Posterior vena cava (tissue), 2 donors: ENCODE measurements at places on chromosomes 4 and X. TPM values are rescaled to one million over a fixed set of nuclear protein-coding genes. Genes with fewer than 3 reads are reported as not detected.

DNA sequence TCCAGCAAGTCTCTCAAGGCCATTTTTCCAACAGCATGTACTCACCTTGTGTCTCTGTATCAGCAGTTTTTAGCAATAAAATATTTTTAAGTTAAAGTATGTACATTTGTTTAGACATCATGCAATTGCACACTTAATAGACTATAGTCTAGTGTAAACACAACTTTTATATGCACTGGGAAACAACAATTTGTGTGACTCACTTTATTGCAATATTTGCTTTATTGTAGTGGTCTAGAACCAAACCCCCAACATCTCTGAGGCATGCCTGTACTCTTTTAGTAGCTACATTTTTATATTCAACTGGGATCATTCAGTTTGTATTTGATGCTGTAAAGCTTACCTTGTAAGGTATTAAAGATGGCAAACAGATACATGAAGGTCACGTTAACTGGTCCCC, 14.7 kb upstream of the PHKA2 start:
- no peak for DNase-seq

DNA sequence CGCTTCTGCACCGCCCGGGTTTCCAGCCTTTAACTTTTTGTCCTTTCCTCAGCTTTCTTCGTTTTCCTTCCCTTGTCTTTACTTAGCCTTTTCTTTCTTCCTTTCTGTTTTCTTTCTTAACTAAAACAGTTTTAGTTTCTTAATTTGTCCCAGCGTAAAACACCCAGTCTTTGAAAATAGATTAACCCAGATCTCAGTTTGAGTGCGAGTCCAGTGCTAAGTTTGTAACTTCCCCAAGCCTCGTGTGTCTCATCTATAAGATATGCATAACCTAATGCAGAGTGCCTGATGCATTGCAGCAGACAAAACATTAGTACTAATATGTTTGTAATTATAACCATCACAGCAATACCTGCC, 460 bp upstream of the GEMIN8 start:
- DNase-seq: no peak

STATH gene
- total RNA-seq: not detected

GRCh38 chr4:87532109-87532508, 2.9 kb upstream of the SPARCL1 start:
- DNase-seq: no peak

DNA sequence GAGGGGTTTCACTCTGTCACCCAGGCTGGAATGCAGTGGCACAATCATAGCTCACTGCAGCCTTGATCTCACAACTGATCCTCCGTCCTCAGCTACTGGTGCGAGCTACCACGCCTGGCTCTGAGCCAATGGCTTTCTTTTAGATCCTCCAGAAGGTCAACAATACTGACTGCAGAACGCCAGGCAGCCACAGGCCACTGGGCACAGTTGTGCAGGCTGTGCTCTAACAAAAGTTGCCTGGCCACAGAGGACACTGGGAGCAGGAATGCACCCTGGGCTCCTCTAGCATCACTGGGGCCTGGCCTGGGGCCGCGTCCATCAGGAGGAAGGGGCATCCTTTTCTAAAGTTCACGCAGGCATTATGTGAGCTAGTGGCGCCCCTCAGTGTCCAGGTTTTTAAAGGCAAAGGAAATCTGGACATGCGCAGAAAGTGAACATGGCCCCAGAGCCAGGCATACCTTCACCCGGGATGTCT, 14.9 kb upstream of the PORCN start:
- no peak for DNase-seq

DNA sequence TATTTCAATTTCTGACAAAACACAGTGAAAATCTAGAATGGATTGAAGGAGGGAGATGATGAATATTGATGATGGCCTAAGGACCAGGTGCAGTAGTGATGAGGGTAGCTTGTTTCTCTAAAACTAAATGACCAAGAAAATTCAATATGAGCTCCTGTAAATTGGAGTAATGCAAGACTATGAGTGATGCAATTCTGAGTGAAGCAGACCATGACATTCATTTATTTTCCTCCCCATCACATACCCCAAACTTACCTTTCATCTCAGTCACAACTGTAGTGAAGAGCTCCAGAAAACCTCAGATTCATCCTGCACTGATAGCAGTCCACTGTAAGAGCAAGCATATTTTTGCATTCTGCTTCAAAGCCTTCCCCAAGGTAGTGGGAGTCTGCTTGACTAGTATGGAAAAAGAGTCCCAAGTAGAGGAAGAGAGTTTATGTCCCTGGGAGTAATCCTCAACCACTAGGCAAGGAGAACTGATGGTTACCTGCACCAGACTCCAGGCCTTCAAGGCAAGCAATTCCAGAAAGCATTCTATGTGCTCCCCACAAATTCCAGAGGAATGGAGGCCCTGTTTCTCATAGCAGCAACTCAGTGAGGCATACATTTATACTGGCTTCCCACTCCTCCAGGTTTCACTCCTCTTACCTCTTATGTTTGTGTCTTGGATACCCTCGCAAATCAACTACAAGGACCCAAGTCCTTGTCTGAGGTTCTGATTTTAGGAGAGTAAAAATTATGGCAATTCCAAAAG, 47.2 kb downstream of the CXCL1 start:
- no peak for DNase-seq

DNA sequence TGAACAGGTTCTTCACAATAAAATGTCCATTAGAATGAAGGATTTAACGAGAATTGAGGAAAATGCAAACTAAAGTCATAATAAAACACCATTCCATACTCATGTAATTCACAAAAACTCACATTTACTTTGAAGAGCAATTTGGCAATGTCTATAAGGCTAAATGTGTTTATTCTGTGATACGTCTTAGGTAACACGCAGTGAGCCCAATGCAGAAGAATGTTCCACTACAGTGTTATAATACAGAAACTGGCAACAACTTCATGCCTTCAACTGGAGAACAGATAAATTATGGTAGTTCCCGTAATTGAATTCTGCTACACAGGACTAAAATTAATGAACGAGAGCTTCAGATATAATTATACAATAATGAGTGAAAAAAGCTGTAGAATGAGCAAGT, 17.4 kb downstream of the ADH5 start:
- DNase-seq: no peak

POU4F2 gene
- total RNA-seq: not detected

DNA sequence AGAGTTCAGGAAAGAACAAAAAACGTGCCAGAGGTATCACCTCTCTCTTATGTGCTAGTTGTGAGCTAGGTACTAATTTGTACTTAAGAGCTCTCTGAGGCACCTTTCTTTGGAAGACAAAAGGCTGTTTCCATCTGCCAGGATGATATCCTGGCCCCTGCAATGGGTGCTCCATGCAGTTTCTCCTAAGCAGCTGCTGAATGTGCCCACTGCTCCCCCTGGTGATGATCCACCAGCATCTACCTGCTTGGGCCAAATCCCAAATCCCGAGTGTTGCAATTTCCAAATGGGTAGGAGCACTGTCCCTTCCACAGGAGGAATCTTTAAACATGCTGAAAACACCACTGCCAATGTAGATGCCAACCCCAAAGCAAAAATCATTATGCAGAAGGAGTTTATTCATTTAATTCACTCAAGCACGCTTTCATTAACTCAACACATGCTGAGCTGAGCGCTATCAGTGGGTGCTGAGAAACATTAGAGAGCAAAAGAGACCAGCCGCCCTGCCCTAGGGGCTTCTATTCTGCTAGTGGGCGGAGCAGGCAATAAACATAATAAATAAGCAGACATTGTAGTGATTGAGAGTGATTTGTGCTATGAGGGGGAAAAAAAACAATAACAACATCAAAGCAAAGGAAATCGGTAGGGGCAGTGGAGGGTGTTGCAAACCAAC, 69.6 kb upstream of the C4orf50 start:
- DNase-seq: no peak

DNA sequence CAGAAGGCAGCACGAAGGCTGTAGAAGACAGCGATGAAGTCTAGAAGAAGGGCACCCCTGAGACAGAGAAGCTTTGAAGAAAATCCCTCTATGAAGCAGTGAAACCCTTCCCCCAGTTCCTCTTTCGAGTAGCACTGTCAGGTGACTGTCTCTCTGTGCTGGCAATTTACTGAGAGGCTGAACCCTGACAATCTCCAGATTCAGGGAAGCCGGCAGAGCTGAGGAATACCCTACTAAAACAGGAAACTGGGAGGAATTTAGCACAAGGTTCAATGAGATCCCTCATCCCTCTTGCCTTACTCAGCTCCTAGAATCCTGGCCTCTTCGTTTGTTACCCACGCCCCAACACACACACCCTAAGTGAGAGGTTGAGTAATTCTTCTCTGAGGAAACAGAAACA, 239.7 kb upstream of the NOCT start:
- DNase-seq: no peak
